NCI-H1436 treated with DMSO at 0.1 percent for 48 hours (cell line): ENCODE measurements at places on chromosomes 4 and X.

GRCh38 chrX:50691820-50692219 lies 122.2 kb downstream of the SHROOM4 start:
- no peak for DNase-seq

- no peak for DNase-seq
These were observed 7.3 kb downstream of the NAP1L5 start for GRCh38 chr4:88690355-88690754.

DNA sequence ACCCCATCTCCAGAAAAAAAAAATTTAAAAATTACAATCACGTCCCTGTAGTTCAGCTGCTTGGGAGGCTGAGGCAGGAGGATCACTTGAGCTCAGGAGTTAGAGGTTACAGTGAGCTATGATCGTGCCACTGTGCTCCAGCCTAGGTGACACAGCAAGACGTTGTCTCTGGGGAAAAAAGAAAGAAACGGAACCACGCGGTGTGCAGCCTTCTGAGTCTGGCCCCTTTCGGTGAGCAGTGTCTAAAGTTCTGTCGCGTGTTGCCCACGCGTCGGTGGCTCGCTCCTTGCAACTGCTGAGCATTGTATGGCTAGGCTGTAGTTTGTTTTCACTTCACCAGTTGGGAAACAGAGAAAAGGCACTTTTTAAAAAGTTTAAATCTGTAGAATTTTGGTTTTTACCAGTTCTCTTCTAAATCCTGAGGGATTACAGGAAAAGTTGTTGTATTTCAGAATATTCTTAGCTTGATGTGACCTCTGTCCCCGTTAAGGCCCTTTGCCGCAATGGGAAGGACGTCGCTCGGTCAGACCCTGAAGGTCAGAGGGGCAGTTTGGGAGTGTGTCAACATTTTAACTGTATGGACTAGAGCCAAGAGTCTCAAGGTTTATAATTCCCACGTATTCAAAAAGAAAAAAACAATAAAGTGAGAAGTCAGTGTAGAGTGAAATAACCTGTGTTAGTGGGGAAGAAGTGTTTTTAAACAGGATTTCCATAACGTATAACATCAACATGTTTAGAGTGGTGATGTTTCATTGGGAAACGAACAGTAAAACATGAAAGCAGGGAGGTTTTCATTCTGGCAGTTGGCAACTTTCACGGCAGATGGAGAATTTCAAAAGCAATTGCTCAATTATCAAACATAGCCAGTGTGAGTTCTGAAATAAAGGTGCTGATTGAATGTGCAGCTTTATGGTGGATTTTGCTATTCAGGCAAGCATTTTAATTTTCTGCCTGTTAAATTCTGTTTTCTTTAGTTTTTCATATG lies 45.8 kb upstream of the MSANTD1 start:
- no peak for DNase-seq

- DNase-seq: no peak
These were observed 310.0 kb downstream of the PRR32 start for GRCh38 chrX:127129510-127129909.

GRCh38 chr4:88456670-88457306 lies at the start of gene HERC5:
TSS of gene HERC5 (plus strand) at chr4:88457119. CDS start at chr4:88457270, 151 bp downstream.
- DNase-seq: no peak

- no peak for DNase-seq
These were observed 1528.9 kb downstream of the PCDH7 start for GRCh38 chr4:32249040-32249439.

- DNase-seq: no peak
These were observed 45.1 kb upstream of the FGF2 start for GRCh38 chr4:122781486-122781885.

DNA sequence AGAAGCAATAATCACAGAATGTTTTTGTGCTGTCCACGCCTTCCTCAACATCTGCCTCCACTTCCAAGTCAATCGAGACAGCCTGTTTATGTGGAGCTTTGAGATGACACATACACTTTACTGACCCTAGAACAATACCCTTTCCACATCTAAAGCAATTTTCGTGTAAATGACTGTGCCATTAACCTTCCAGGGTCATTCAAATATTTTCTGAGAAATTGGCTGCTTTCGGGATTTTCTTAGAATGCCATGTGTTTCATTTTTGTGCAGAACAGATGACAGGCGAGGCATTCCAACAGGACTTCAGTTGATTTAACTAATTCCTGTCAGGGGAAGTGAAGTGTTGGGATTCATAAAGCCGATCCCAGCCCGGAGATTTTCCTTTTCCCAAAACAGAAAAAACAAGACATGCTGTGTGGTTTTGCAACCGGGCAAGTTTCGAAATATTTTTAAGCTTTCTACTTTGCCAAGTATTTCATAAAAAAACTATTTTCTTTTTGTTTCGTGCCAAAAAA lies 73.9 kb downstream of the SORBS2 start:
- no peak for DNase-seq

- no peak for DNase-seq
These were observed 637.8 kb upstream of the GRIA3 start for GRCh38 chrX:122546269-122546668.

DNA sequence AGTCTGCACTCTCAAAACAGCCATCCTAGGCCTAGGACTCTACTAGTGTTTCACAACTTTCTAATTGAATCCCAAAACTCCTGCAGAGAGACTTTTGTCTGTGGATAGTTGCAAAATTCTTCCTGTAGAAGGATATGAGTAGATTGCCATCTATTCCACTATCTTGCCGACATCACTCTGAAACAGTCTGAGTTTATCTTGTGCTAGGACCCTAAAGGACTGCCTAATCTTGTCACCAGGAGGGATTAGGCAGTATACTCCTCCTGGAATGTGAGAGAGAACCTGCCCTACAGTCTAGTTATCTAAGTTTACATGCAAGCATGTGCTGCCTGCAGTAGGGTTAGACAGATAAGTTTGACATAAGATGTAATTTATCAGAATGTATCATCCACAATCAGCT lies 1646.6 kb upstream of the PCDH7 start:
- no peak for DNase-seq

DNA sequence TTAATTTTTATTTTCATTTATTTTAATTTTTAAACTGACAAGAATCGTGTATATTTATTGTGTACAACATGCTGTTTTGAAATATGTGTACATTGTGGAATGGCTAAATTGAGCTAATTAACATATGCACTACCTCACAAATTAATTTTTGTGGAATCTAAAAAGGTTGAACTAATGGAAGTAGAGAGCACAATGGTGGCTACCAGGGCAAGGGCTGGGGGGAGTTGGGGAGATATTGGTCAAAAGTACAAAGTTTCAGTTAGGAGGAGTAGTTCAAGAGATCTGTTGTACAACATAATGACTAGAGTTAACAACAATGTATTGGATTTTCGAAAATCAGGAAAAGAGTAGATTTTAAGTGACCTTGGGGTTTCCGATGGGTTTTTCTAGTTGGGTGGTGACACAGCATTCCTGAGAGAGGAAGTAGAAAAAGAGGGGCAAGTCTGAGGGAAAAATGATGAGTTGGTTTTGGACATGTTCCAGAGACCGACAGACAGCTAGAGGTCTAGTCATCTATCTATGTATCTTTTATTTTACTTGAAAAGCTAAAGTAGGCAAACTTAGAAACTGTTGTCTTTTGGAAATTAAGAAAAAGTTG lies 23.2 kb downstream of the APOO start:
- DNase-seq: no peak

DNA sequence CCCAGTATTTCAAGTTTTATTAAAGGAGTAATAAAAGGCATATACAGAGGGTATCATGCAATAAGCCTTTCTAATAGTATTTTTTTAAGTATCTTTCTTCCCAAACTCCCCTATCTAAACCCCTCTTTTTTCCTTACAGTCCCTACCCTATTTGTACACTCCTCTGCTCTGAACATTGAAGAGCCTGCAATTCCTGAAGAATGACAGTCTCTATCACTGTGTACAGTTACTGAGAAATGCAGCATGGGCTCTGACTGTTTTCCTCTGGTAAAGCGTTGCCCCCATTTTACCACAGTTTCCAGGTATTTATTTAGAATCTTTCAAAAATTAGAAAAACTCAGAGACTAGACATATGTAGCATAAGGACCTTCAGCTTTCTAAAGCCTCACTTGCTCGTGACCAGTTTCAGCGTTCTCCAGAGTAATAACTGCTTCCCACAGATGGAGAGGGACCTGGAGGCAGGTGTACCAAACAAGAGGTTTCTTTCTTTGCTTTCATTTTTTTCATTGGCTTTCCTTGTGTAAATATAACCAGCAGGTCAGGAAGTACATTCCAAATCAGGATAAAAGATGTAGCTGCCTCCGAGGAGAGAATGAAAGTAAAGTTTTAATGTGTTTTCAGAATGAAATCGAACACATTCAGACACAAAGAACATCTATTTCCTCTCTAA lies 230.8 kb downstream of the CFAP299 start:
- no peak for DNase-seq

DNA sequence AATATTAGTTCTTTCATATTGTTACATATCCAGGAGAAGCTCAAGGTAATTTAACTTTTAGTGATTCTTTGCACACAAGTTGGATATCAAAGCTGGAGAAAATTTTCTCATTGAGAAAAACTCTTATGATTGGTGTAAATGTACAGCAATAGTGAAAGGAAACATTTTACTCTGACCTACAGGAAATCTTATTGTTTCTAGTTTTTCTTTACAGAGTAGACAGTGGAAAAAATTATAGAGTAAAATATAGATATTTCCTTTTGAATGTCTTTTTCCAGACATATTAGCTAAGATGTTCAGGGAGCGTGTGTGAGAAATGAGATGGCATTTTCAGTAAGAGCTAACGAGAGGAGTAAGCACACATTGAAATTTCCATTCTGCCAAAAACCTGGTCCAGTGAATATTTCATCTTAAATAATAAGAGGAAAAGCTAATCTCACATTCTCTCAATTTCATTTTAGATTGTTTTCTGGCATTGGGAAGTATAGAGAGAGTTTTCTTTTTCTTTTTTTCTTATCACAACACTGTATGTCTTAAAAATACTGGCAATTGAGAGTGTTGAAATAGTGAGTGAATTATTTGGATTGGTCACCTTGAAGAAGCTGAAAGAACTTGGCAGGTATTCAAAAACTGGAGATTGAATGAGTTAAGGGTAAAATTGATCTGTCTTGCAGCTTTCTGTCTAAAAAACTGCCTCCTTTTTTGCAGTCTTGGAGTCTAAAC lies 15.6 kb upstream of the ATP8A1 start:
- no peak for DNase-seq

DNA sequence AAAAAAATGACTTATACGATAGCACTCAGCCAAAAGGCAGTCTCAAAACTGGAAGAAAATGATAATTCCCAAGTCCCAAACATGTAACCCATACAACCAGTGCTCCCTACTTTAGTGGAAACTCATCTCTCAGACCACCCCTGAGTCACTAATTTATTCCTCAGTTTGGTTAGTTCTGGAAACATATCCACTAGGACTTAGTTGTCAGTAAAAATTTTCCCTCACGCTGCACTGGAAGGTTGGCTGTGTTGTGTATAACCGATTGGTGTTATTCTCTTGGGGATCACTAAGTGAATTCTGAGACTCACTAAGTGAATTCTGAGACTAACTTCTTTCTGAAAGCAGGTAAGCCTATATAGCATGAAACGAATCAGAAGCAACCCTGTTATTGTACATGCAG lies 48.5 kb upstream of the GAB1 start:
- no peak for DNase-seq

- DNase-seq: no peak
These were observed 101.5 kb downstream of the AKAP4 start for GRCh38 chrX:50099331-50099730.

- DNase-seq: no peak
These were observed 3.0 kb downstream of the RASGEF1B start for GRCh38 chr4:81468678-81469077.

DNA sequence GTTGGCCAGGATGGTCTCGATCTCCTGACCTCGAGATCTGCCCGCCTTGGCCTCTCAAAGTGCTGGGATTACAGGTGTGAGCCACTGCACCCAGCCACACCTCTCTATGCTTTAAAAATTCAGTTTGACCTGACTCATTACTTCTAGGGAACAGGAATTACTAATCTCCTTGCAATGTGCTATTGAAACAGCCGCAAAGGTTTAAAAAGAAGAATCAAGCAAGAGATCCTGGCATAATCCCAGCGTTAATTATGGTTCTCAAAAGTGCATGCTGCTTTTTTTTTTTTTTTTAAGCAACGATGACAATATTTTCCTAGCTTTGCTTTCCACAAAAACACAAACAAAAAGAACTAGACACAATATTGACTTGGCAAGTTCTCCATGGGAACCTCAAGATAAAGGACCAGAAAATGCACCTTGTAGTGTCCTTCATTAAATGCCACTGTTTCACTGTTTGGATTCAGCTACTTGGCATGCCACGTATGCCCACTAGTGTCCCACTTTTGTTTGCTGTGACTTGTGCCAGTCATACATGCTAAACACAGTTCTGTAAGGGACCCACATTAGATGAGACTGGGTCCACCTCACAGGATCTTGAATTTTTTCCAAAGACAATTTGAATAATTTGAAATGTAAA lies 112.6 kb upstream of the PPARGC1A start:
- no peak for DNase-seq

- DNase-seq: no peak
These were observed 551.7 kb upstream of the AMOT start for GRCh38 chrX:113392355-113392754.

GRCh38 chr4:184274286-184274951 lies 56.7 kb upstream of the ENPP6 start:
- no peak for DNase-seq

GRCh38 chr4:70603856-70604255 lies 11.8 kb downstream of the AMBN start:
- no peak for DNase-seq

GRCh38 chr4:40197879-40198689 lies 1.3 kb downstream of the RHOH start:
- DNase-seq: no peak

GRCh38 chr4:116357758-116358157 lies 727.6 kb downstream of the TRAM1L1 start:
- DNase-seq: no peak

- DNase-seq: no peak
These were observed 35.7 kb upstream of the FHDC1 start for GRCh38 chr4:152900395-152900794.

- no peak for DNase-seq
These were observed 1028.4 kb upstream of the INTU start for GRCh38 chr4:126604268-126604867.

DNA sequence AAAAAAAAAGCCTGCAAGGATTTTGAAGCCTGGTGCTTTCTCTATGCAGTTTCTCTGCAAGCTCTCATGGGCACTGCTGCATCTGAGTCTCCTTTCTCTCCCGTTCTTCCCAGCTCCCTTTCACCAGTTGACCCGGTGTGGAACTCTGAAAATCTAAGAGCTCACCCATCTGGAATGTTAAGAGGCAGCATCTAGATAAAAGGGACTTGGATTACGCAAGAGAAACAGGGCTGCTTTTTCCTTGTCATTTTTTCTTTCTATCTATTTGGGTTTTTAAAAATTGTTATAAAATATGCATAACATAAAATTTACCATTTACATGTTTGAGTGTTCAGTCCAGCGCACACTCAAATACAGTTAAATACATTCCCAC lies 95.2 kb upstream of the RPS6KA3 start:
- DNase-seq: no peak

GRCh38 chrX:107507093-107507743 lies 57.8 kb downstream of the FRMPD3 start:
- DNase-seq: no peak

GRCh38 chrX:78357342-78358055 lies 30.1 kb upstream of the CYSLTR1 start:
- no peak for DNase-seq

GRCh38 chr4:153729895-153730294 lies 29.9 kb downstream of the RNF175 start:
- DNase-seq: no peak

- no peak for DNase-seq
These were observed 259.1 kb upstream of the SLIT2 start for GRCh38 chr4:19992471-19993093.
